CD4-positive, alpha-beta memory T cell (primary cell): ENCODE measurements at places on chromosomes 5 and 9. TPM values are rescaled to one million over a fixed set of nuclear protein-coding genes. Genes with fewer than 3 reads are reported as not detected.

- H3K36me3 ChIP-seq = no peaks in the 10 kb centered on the region
- no peak for DNase-seq
- no peaks in the 10 kb centered on the region for H3K27me3 ChIP-seq
- no peak overlapping the region for H3K27ac ChIP-seq
Observed at GRCh38 chr9:6441269-6441668, 28.3 kb downstream of the UHRF2 start.

MSX2 gene
- polyA plus RNA-seq = not detected

DNA sequence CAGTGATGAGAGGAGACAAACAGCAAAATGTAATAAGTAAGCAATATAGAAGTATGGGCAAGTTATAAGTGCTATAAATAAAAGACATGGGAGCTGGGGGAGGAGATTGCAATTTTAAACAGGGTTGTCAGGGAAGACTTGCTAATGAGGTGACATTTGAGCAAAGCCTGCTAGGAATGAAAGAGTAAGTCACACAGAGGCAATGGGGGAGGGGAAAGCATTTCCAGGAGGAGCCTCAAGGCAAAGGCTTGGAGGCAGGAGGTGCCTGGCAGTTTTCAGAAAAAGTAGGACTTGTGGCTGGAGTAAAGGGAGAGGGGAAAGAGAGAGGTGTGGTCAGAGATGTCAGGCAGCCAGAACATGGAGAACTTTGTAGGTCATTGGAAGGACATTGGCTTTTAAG, 124.4 kb upstream of the NMUR2 start:
- no peaks in the 10 kb centered on the region for H3K36me3 ChIP-seq
- no peak overlapping the region for H3K4me3 ChIP-seq
- no peak overlapping the region for H3K27ac ChIP-seq
- H3K4me1 ChIP-seq = peaks cover 12% of the 10 kb centered on the region
- no peak for DNase-seq
- H3K27me3 ChIP-seq = no peaks in the 10 kb centered on the region

DNA sequence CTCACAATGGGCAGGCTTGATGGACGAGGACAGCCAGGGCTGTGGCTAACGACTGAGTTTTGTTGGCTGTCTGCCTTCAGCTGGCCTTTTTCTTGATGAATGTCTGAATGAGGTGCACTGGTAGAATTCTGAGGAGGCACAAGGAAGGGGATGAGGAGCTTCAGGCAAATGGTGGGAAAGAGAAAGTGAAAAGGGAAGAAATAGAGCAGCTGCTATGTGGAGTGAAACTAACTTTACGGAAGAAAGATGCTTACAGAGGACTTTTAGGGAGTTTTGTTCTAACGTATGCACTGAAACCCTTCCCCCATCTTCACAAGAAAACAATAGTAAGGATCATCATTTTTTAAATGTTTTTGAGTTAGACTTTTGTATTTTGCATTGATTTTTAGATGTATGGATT, 45.3 kb downstream of the OR2K2 start:
- H3K4me1 ChIP-seq = no peaks in the 10 kb centered on the region
- H3K27me3 ChIP-seq = no peaks in the 10 kb centered on the region
- H3K4me3 ChIP-seq = no peak overlapping the region
- H3K27ac ChIP-seq = no peak overlapping the region
- DNase-seq = no peak

DNA sequence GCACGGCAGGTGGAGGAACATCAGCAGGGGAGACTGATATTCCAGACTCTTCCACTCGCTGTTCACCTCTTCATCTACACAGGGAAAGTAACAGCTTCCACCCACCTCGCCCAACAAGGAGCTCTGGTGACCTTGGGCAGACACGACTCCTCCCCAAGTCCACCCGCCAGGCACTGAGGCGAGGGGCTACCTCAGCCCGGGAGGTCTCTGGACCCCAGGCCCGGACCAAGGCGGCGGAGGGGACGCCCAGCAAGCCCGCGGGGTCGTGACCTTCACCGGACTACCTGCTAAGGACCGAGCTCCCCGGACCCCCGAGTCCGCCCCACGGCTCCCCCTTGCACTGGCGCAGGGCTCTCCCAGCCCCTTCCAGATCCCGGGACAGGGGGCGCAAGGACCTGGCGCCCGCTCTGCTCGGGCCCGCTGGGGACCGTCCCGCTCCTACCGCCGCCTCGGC, 70.2 kb upstream of the LPCAT1 start:
- no peaks in the 10 kb centered on the region for H3K36me3 ChIP-seq
- no peak overlapping the region for H3K27ac ChIP-seq
- no peaks in the 10 kb centered on the region for H3K4me1 ChIP-seq
- no peaks in the 10 kb centered on the region for H3K27me3 ChIP-seq
- DNase-seq = no peak
- H3K4me3 ChIP-seq = peak overlapping the region; percentile 22

GRCh38 chr9:27539479-27540441, 10.1 kb upstream of the MOB3B start:
- DNase-seq = no peak
- H3K27ac ChIP-seq = no peak overlapping the region
- no peak overlapping the region for H3K4me3 ChIP-seq
- H3K27me3 ChIP-seq = no peaks in the 10 kb centered on the region
- no peaks in the 10 kb centered on the region for H3K4me1 ChIP-seq
- no peaks in the 10 kb centered on the region for H3K36me3 ChIP-seq

DNA sequence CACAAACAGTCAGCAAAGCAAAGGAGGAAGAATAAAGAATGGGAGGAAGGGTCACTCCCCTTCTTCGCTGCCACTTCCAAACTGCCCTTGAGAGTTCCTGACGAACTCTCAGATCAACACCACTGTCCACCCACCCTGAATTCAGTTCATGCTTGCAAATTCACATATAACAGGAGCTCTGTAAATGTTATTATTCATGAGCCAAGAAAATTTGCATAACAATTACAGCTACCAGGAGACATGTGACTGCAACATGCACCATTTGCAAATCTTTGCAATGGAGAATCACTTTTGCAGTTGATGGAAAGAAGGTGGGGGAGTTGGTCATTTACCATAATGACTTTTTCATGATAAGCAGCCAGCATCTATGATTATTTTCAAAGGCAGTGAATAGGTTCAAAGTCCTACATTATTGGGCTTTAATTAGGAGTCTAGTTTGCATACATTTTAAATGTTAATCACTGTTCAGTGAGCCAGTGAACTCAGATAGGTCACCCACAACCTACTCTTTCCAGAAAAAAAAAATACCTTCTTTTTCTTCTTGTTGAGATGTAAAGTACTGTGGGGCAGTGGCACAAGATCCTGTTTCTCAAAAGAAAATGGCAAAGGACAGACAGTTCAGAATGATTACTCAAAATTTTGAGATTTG, 149.7 kb downstream of the CAAP1 start:
- H3K4me3 ChIP-seq = no peak overlapping the region
- no peaks in the 10 kb centered on the region for H3K4me1 ChIP-seq
- H3K27me3 ChIP-seq = no peaks in the 10 kb centered on the region
- H3K36me3 ChIP-seq = no peaks in the 10 kb centered on the region
- H3K27ac ChIP-seq = no peak overlapping the region
- no peak for DNase-seq
